ENCODE measurements at places on chromosomes 12 and 14. TPM values are rescaled to one million over a fixed set of nuclear protein-coding genes. Genes with fewer than 3 reads are reported as not detected.

- no peaks in the 10 kb centered on the region for H3K27me3 ChIP-seq
- H3K4me1 ChIP-seq = no peaks in the 10 kb centered on the region
- DNase-seq = no peak
- no peak overlapping the region for H3K4me3 ChIP-seq
- H3K27ac ChIP-seq = no peak overlapping the region
Observed at GRCh38 chr14:44271637-44272036, 235.4 kb downstream of the FSCB start.

KLHL33 gene
- 0.05 TPM for total RNA-seq

GRCh38 chr14:61256826-61257468, 24.2 kb downstream of the TMEM30B start:
- no peaks in the 10 kb centered on the region for H3K36me3 ChIP-seq
- H3K4me1 ChIP-seq = peaks cover 72% of the 10 kb centered on the region
- H3K4me3 ChIP-seq = no peak overlapping the region

GRCh38 chr14:36604757-36605505, 22.5 kb upstream of the NKX2-8 start:
- DNase-seq = no peak
- no peak overlapping the region for H3K4me3 ChIP-seq

TSFM gene
- 23.6 TPM for total RNA-seq

DNA sequence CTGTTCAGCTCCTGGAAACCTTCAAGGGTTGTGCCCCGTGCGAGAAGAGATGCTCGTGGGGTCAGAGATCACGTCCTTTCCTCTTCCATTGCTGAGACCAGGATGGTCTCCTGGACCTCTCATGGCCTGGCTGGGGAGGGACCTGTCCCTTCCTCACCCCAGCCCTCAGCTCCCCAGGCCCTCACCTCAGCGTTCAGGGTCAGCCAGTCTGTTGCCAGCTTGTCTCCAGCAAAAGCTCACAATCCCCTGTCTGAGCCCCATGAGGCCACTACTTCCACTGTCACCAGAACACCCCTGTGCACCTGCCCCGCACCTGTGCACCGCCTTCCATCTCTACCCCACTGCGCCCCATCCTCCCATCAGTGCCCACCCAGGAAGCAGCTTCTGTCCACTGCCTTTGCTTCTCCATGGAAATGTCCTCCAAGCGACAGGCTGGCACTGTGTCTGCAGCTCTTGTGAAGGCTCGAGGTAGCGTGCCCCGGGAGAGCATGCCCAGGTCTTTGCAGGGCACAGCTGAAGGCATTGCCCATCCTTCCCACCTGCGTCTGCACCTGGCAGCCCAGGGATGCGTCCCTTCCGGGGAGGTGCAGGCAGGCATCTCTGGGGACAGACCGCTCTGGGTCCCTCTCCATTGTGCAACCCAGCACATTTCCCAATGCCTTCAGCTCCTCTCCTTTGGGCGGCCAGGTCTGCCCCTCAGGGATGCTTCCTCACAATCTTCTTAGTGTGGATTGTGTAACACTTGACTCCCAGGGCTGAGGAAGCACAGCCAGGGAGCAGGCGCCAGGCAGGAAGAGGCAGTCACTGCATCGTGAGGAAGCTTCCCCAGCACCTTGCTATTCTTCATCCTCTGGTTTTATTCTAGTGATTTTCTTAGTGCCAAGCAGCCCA, 179.6 kb downstream of the ADGRD1 start:
- H3K27me3 ChIP-seq = no peaks in the 10 kb centered on the region
- H3K4me1 ChIP-seq = peaks cover 13% of the 10 kb centered on the region
- H3K27ac ChIP-seq = no peak overlapping the region
- DNase-seq = peak; percentile 76
- H3K4me3 ChIP-seq = no peak overlapping the region
- H3K36me3 ChIP-seq = no peaks in the 10 kb centered on the region

DNA sequence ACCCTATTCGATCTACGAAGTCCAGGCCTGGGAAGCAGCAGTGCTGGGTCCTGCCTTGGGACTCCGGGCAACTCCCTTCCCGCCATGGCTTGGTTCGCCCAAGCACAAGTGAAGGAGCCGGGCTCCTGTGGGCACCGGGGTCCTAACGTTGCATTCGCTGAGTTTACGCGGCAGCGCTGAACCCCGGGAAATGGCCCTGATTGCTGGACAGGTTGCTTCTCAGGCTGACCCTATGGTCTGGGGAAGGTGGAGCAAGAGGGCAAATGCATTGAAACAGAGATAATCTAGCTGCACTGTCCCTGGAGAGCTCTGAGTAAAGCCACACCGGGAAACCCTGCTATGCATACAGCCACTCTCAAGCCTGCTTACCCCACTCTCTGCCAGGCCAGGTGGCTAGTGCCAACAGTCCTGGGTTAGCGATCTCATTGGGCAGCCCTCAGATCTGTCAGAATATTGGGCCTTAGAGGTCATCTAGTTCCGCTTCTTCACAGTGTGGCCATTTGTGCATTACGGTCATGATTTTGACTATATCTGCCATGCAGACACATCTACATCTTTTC, 11.3 kb downstream of the SYNE3 start:
- H3K27ac ChIP-seq = peak overlapping the region; percentile 47
- H3K27me3 ChIP-seq = no peaks in the 10 kb centered on the region
- H3K4me3 ChIP-seq = no peak overlapping the region
- H3K36me3 ChIP-seq = peaks cover 48% of the 10 kb centered on the region

DNA sequence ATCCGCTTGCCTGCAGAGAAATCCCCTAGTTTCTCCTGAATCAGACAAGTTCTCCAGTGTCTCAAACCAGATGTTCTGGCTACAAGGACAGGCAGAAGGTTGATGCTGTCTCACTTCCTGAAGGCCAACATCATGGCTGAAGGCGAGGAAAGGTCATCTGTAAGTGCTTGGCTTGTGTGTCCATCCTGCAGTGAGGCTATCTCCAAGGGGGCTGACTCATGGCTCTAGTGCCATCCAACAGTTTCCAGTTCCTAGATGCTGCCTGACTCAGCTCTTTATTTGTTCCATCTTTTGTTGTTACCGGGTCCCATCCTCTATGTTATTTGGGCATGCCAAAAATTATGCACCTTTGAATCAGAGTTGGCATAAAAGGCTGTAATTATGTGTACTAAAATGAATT, 232.1 kb upstream of the TBX3 start:
- H3K27ac ChIP-seq = peak overlapping the region; percentile 62
- no peak for DNase-seq
- no peaks in the 10 kb centered on the region for H3K36me3 ChIP-seq
- H3K4me1 ChIP-seq = peaks cover 24% of the 10 kb centered on the region
- no peak overlapping the region for H3K4me3 ChIP-seq
- H3K27me3 ChIP-seq = no peaks in the 10 kb centered on the region

DNA sequence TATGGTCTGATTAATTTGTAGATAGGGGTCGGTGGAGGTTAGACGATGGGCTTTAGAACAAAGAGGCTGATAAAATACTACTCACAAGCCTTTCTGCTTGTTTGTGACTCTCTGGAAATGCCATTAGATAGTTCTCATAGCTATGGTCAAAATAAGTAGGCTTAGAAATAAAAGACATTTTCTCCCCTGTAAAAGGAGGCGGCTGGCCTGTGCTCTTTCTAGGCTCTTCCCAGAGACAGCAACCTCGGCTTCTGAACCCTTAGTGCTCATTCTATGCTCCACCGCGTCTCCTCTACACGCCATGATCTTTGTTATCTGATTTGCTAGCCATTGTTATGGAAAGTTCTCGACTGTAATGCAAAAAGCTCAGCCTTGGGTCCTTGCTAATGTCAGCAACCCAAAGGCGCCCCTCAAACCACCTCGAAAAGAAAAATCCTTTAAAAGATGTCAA, 64.5 kb downstream of the CRADD start:
- DNase-seq = no peak
- peaks cover 23% of the 10 kb centered on the region for H3K4me1 ChIP-seq
- H3K27me3 ChIP-seq = no peaks in the 10 kb centered on the region
- peak overlapping the region; percentile 90 for H3K27ac ChIP-seq
- peak overlapping the region; percentile 83 for H3K4me3 ChIP-seq
- H3K36me3 ChIP-seq = peaks cover 2% of the 10 kb centered on the region

DNA sequence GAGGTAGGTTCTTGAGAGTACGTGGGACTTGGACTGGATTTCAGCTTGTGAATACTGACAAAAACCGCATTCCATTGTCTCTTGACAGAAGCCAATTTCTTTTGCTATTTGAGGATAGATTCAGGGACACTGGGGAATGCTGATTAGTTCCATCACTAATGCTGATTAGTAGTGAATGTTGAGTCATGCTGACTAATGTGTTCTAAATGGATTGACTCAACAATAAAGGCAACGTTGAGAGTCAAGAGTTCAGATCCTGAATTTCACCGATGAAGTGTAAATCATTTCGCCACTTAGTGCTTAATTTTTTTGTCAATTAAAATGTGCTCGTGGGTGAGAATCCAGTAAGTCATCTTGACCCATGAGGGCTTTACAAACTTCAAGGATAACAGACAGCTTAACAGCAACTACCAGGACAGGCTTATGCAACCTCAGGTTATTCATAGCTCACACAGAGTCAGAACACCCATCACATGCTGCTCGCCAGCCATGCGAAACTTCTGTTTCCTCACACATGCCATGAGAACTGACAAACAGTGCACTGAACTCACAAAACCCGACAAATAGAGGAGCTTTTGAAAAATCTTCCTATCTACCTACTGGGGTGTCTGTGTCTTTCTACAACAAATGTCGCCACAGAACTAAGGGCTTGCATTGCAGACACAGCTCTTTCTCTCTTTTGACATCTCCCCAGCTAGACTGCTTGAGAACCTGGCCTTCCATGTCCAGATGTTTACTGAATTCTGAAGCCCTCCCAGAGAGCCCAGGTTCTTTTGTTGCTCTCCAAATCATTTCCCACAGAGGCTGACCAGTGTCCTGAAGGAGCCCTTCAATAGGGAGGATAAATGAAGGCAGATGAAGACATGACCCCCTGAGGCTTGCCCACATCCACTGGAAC, 316.4 kb downstream of the ZFP36L1 start:
- peak overlapping the region; percentile 5 for H3K27ac ChIP-seq
- DNase-seq = no peak
- H3K36me3 ChIP-seq = no peaks in the 10 kb centered on the region
- H3K4me3 ChIP-seq = no peak overlapping the region
- peaks cover 9% of the 10 kb centered on the region for H3K4me1 ChIP-seq

KRT81 gene
- total RNA-seq = 0.50 TPM

GRCh38 chr14:47390831-47391504, 284.4 kb downstream of the MDGA2 start:
- no peak overlapping the region for H3K27ac ChIP-seq
- DNase-seq = no peak
- H3K36me3 ChIP-seq = no peaks in the 10 kb centered on the region
- H3K4me1 ChIP-seq = peaks cover 41% of the 10 kb centered on the region
- H3K27me3 ChIP-seq = peaks cover 15% of the 10 kb centered on the region
- H3K4me3 ChIP-seq = no peak overlapping the region

CEBPE gene
- total RNA-seq = not detected

GRCh38 chr12:46456356-46457334, 84.1 kb upstream of the SLC38A2 start:
- peaks cover 39% of the 10 kb centered on the region for H3K4me1 ChIP-seq
- no peaks in the 10 kb centered on the region for H3K27me3 ChIP-seq
- H3K4me3 ChIP-seq = no peak overlapping the region
- no peak for DNase-seq
- peaks cover 7% of the 10 kb centered on the region for H3K36me3 ChIP-seq

DNA sequence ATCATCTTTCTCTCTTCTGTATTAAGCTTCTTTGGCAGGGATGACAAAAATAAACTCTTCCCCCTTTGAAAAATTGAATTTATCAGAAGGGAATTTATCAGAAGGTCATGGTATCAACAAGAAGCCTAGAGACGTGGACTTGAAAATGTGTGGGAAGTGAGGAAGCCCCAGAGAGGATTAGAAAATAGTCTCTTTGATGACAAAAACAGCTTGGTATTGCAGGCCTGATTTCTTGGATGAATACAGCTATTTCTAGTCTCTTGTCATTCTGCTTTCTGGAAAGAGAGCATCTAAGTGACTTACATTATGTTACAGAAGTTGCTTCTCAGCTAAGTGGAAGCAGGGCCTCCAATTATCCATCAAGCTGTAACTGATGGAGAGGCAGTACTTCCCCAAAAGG, 111.1 kb downstream of the KITLG start:
- no peak overlapping the region for H3K4me3 ChIP-seq
- peaks cover 8% of the 10 kb centered on the region for H3K4me1 ChIP-seq
- H3K27ac ChIP-seq = no peak overlapping the region
- DNase-seq = no peak
- H3K36me3 ChIP-seq = peaks cover 3% of the 10 kb centered on the region

GRCh38 chr14:32706721-32707519, 231.8 kb upstream of the NPAS3 start:
- H3K36me3 ChIP-seq = no peaks in the 10 kb centered on the region
- no peak overlapping the region for H3K4me3 ChIP-seq
- H3K27me3 ChIP-seq = no peaks in the 10 kb centered on the region
- no peak for DNase-seq
- peaks cover 31% of the 10 kb centered on the region for H3K4me1 ChIP-seq

BCL2L2 gene
- 21.6 TPM for total RNA-seq

- H3K4me3 ChIP-seq = no peak overlapping the region
- H3K27me3 ChIP-seq = no peaks in the 10 kb centered on the region
- no peaks in the 10 kb centered on the region for H3K36me3 ChIP-seq
- no peaks in the 10 kb centered on the region for H3K4me1 ChIP-seq
Observed at GRCh38 chr12:114762490-114763110, 78.6 kb upstream of the TBX3 start.

DNA sequence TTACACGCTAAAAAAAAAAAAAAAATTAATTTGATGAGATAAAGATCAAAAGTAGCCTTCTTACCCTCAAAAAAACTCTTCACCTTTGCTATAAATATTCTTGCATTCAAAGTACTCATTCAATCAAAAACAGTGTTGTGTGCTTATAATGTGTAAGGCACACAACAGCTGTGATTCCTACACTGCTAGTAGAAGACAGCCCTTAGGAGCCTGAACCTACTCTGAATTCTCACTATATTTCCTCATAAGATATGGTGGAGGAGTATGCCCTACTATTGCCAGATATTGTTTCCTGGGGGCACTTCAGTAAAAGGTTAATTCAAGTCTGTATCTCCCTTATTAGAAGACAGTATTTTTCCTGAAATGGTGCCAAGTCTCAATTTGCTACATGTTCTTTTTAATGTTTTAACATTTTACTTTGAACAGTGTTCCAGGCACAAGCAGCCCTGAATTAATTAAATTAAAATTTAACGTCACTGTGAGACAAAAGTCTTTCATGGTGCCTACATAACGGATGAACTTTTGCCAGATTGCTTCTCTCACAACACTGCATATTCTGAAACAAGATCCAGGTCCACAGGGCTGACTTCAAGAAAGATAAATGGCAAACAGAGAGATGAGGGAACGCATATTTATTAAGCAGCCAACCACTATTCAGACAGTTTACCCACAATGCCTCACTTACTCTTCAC, 19.3 kb downstream of the PPP2R5E start:
- peaks cover 8% of the 10 kb centered on the region for H3K4me1 ChIP-seq
- peaks cover 11% of the 10 kb centered on the region for H3K36me3 ChIP-seq
- DNase-seq = no peak
- H3K4me3 ChIP-seq = no peak overlapping the region
- no peak overlapping the region for H3K27ac ChIP-seq

- H3K4me1 ChIP-seq = peaks cover 49% of the 10 kb centered on the region
- no peaks in the 10 kb centered on the region for H3K36me3 ChIP-seq
- peak overlapping the region; percentile 33 for H3K4me3 ChIP-seq
- H3K27ac ChIP-seq = peak overlapping the region; percentile 86
Observed at GRCh38 chr12:47736877-47737676, 11.8 kb upstream of the ENDOU start.

GRCh38 chr12:20440408-20440807, 72.1 kb downstream of the PDE3A start:
- DNase-seq = no peak
- peaks cover 80% of the 10 kb centered on the region for H3K4me1 ChIP-seq
- H3K4me3 ChIP-seq = no peak overlapping the region
- H3K27ac ChIP-seq = peak overlapping the region; percentile 69
- H3K36me3 ChIP-seq = peaks cover 9% of the 10 kb centered on the region
- H3K27me3 ChIP-seq = no peaks in the 10 kb centered on the region
